Sigmoid colon (tissue), 7 donors: ENCODE measurements at places on chromosomes 7 and 10. TPM values are rescaled to one million over a fixed set of nuclear protein-coding genes. Genes with fewer than 3 reads are reported as not detected.

GRCh38 chr7:116851671-116852070, 10.7 kb upstream of the CAPZA2 start:
- no peak for DNase-seq

DNA sequence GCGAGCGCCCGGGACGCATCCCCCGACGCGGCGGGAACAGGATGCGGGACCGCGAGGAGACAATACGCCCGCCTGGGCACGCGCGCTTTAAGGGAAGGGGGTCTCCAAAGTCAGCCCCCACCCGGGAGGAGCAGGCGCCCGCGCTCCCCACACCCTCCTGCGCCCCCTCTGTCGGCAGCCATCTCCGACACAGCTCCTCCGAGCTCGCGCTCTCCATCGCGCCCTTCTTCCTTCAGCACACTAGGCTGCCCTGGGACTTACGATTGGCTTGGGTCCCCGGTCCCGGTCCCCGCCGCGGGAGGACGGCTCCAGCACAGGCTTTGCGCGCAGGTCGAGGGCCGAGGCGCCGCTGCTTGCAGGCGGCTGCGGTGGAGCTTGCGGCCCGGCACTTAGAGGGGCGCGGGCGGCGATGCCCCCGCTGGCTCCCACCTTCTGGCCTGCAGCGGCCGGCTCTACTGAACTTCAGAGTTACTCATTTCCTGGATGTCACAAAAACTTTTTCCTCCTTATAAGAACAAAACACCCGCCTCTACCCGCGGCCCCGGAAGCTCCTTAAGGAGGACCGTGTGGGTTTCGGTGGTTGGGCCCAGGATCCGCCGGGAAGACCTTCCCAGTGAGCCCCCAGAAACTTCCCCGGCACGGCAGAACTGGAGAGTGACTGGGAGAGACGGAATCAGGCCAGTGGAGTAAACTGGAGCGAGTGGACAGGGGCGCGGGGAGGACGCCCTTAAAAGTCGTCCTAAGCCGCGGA, at the start of gene ITPRIP:
Gene ITPRIP, minus strand, starts transcription at position 481 of the 751 bp plus-strand sequence. CDS start 22,414 bp downstream, outside the sequence.
- peak; percentile 93 for DNase-seq

GRCh38 chr10:3635697-3636096, 149.3 kb downstream of the KLF6 start:
- DNase-seq, result no peak

DNA sequence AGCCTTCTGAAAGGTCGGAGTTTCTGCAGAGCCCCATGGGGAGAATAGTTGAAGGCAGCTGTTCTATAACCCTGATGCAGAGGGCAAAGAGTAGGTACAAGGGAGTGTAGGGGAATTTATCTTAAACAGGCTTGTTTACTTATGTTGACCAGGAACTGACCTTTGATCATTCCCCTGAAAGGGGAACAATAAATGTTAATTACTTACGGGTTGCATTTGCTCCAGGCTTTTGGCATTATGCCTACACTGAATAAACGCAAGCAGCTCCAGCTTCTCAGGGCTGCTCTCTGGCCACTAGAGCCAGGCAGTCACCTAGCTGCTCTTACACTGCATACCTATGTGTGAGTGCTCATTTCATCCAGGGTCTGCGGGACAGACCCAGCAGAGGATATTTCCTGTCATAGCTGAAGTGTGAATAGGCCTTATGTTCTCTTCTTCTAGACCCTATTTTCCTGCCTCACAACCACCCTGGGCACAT, 26.9 kb upstream of the ABCA13 start:
- DNase-seq, result no peak

DNA sequence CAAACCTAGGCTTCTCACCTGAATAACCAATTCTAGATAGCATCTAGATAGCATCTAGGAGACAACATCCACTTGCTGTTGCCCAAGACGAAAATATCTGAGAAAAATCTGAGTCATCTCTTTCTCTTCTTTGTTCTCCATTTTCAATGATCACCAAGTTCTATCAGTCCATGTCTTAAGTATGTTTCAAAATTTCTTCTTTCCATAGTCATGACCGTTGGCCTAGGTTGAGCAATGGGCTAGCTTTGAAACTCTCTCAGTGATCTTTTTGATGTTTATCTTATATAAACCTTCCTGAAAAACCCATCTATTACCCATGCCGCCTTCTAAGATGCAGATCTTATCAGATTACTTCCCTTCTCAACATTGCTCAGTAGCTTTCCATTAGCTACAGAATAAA, 23.4 kb upstream of the CASD1 start:
- DNase-seq, result no peak

DNA sequence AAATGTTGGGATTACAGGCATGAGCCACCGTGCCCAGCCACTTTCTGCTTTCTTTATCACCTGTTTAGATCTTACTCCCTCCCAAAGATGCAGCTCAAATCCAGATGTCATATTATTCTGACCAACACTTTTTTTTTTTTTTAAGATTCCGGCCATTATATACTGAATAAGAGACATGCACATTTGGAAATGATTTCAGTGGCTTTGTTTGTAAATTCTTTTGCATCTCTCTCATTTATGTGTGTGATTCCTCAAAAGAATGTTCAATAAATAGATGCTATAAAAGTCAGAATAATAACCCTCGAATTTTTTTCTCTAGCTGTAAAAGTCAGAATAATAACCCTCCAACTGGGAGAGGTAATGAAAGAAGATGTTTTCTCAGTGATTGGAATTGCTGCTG, 25.4 kb downstream of the HECW1 start:
- DNase-seq, result no peak

DNA sequence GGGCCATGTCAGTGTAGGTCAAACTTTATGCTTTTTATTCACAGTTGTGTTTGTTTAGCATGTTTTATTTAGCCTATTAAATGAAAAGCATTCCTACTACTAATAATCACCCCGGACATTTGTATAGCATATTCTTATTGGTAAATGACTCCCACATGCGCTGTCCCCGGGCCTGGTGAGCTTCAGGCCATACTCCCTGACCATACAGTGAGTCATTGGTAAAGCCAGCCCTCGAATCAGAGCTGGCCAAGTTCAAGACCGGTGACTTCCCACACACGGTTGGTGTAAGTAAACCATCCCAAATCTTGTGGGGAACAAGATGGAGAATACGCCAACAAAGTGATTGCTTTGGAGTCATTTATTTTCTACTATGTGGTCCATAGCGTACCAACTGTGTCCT, 238.7 kb upstream of the TCF7L2 start:
- no peak for DNase-seq

- DNase-seq, result peak; percentile 22
Observed at GRCh38 chr7:36208997-36209813, 56.2 kb downstream of the EEPD1 start.

GRCh38 chr7:874031-874749, 2.2 kb upstream of the GET4 start:
- DNase-seq, result no peak

DNA sequence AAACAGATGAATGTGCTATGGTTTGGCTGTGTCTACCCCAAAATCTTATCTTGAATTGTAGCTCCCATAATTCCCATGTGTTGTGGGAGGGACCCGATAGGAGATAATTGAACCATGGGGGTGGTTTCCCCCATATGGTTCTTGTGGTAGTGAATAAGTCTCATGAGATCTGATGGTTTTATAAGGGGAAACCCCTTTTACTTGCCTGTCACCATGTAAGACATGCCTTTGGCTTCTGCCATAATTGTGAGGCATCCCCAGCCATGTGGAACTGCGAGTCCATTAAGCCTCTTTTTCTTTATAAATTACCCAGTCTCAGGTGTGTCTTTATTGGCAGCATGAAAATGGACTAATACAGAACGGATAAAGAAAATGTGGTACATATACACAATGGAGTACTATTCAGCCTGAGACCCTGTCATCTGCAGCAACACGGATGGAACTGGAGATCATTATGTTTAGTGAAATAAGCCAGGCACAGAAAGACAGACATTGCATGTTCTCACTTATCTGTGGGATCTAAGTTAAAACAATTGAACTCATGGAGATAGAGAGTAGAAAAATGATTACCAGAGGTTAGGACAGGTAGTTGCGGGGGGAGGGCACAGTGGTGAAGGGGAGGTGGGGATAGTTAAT, 587.6 kb upstream of the NRP1 start:
- no peak for DNase-seq

GRCh38 chr7:4566714-4567113, 115.4 kb upstream of the FOXK1 start:
- DNase-seq, result no peak

DNA sequence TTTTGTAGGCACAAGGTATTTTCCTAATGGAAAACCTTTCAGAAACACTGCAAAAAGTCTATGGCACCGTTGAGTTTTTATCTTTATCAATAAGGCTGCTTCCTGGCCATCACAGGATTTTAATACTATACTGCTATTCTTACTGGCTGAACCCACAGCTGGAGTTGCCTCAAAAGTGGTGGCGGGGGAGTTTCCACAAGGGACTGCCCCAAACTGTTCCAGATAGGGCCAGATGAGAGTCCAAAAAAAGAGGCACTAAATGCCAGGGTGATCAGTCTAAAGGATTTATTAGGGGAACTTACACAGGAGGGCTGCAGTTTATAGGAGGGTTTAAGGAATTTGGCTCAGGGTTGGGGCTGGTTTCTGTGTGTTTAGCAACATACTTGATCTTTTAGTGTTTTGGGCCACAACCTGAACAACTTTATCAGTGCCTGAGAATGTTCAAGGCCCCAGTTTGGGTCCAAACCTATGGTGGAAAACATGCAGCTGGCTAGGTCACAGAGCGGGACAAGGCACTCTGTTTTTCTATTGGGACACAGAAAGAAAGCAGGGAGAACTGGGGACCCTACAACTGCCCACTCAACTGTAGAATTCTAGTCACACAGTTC, 41.4 kb downstream of the STAM start:
- DNase-seq, result no peak

DNA sequence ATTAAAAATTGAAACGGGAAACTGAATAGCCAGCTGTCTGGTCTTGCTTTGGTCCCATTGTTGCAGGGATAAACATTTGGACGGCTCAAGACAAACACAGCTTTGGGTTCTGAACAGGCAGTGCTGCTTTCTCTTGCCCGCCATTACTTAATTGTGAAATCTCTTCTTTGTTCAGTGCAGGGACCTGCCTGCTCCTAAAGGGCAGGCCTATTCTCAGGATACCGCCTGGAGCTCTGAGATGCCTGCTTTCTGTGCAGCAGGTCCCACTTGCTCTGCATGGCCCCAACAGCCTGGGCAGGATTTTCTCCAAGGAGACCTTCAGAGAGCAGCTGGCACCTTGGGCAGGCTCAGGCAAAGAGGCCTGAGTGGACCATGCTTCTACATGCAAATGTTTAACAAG, 237.6 kb downstream of the KCNMA1 start:
- DNase-seq, result no peak

- DNase-seq, result no peak
Observed at GRCh38 chr10:3595736-3596135, 189.3 kb downstream of the KLF6 start.

- peak; percentile 72 for DNase-seq
Observed at GRCh38 chr7:46764100-46764936, 817.6 kb downstream of the TNS3 start.

DNA sequence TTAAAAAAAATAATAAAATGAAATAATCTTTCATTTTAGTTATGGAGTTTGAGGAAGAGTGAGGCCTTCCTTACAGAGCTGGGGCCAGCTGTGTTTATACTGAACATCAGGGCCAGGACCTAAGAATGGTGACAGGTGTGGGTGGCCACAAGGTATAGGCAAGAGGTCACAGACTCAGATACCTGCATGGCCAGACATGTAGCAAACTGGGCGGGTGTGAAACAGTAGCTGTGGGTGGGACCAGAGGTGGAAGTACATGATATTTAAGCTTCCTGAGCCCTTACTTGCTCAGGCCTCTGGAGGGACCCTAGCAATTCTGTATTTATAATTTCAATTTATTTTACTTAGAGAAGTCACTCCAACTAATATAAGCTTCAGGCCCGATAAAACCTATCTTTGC, 27.7 kb upstream of the CAMK1D start:
- no peak for DNase-seq

DNA sequence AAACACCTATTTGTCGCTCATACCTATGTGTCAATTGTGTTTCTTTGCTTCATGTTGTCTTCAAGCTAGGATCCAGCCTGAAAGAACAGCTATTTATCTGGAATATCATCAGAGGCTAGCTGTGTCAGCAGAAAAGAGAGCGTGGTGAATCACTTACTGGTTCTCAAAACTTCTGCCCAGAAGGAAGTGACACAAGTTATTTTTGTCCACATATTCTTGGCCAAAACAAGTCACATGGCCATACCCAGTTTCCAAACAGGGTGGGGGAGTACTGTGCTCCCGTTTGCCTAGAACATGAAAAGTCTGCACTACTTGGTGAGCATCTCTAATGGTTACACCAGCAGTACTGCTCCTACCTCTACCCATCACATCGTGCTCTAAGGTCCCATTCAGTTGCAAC, 160.9 kb upstream of the CSTF2T start:
- peak; percentile 63 for DNase-seq

GRCh38 chr10:36500266-36500665, 625.1 kb upstream of the ANKRD30A start:
- no peak for DNase-seq

DNA sequence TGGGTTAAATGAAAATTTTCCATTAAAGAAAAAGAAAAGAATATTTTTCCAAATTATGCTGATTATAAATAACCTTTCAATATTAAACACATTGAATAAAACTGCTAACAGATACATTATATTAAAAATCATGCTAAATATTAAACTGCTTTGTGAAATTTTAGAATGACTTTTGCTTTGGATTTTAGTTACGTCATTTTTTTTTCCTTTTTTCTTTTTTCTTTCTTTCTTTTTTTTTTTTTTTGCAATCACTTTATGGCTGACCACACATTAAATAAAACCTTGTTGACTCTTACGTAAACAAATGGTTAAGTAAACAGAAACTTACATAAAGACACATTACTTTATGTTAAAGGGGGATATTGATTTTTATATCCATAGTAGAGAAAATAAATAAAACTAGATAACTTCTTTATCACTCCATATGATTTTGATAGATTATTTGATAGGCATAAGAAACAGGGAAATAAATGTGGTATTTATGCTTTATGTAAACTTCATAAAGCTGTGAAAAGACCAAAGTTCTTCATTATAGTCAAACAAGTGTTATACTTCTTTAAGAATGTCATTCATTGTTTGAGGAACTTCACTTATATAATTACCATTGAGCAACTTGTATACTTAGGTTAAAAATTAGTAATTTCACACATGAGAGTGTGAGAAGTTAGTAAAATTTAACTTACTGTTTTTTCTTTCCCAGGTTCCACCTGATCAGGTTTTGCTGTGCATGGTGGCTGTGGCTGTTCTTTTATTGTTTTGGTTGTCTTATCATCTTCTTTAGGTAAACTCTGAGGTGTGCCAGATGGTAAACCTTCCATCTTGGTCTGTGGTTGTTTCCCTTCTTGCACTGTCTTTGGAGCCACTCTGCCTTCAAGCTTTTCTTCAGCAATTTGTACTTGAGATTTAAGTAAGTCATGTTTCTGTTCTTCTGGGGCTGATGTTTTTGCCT, 197.3 kb downstream of the PCLO start:
- no peak for DNase-seq

- DNase-seq, result no peak
Observed at GRCh38 chr7:28316489-28316888, 95.8 kb upstream of the CREB5 start.

AMZ1 gene
- not detected for total RNA-seq

MYO1G gene
- 3.4 TPM for total RNA-seq

C10orf105 gene
- total RNA-seq, result 0.55 TPM

CALML5 gene
- not detected for total RNA-seq

HYAL4 gene
- not detected for total RNA-seq

HMX2 gene
- total RNA-seq, result 0.27 TPM

SEMA3E gene
- total RNA-seq, result 7.8 TPM

OPALIN gene
- not detected for total RNA-seq
